ENCODE measurements at places on chromosomes 2 and 18. TPM values are rescaled to one million over a fixed set of nuclear protein-coding genes. Genes with fewer than 3 reads are reported as not detected.

The CYP1B1 gene
- 3.6 TPM for polyA plus RNA-seq

The TMEM163 gene
- polyA plus RNA-seq = 2.4 TPM

The CCDC150 gene
- polyA plus RNA-seq = 2.1 TPM

The CYTIP gene
- 3.5 TPM for polyA plus RNA-seq

The TEX261 gene
- 38.4 TPM for polyA plus RNA-seq

The SPATA3 gene
- polyA plus RNA-seq = not detected

The IHH gene
- polyA plus RNA-seq = 0.05 TPM

The FHL2 gene
- polyA plus RNA-seq = 37.4 TPM

The MAB21L4 gene
- 0.06 TPM for polyA plus RNA-seq

The NOSTRIN gene
- 9.2 TPM for polyA plus RNA-seq

The SALL3 gene
- polyA plus RNA-seq = not detected

The AFF3 gene
- 3.2 TPM for polyA plus RNA-seq

The SLC19A3 gene
- polyA plus RNA-seq = 0.76 TPM

The CAMKMT gene
- polyA plus RNA-seq = 4.2 TPM

The IL36RN gene
- polyA plus RNA-seq = not detected

The MOCOS gene
- 0.39 TPM for polyA plus RNA-seq

The FHOD3 gene
- 31.0 TPM for polyA plus RNA-seq

The RSAD2 gene
- polyA plus RNA-seq = 2.7 TPM

The COL4A3 gene
- not detected for polyA plus RNA-seq

The POU3F3 gene
- not detected for polyA plus RNA-seq

The AP1S3 gene
- 0.87 TPM for polyA plus RNA-seq

The CLASP1 gene
- 56.5 TPM for polyA plus RNA-seq

The FOXI3 gene
- polyA plus RNA-seq = not detected

The MARCHF4 gene
- 0.14 TPM for polyA plus RNA-seq

The SIGLEC15 gene
- polyA plus RNA-seq = 0.28 TPM

The ESPNL gene
- polyA plus RNA-seq = 2.0 TPM

The TPO gene
- polyA plus RNA-seq = 0.25 TPM

The TYMS gene
- polyA plus RNA-seq = 70.1 TPM

The TEX44 gene
- polyA plus RNA-seq = not detected

The C2orf49 gene
- polyA plus RNA-seq = 13.7 TPM

The MC4R gene
- 0.22 TPM for polyA plus RNA-seq

The VWA3B gene
- polyA plus RNA-seq = 0.43 TPM

The CD8A gene
- 0.16 TPM for polyA plus RNA-seq

The TMEM37 gene
- 3.3 TPM for polyA plus RNA-seq

The ASB18 gene
- 5.4 TPM for polyA plus RNA-seq

The SLC14A1 gene
- polyA plus RNA-seq = 0.75 TPM

The FOXD4L1 gene
- polyA plus RNA-seq = 3.4 TPM

The WNT10A gene
- not detected for polyA plus RNA-seq

The FSHR gene
- polyA plus RNA-seq = 0.28 TPM

The CHST9 gene
- polyA plus RNA-seq = 0.36 TPM

The CYP26B1 gene
- 16.1 TPM for polyA plus RNA-seq

The ASB3 gene
- polyA plus RNA-seq = 13.0 TPM

The RIT2 gene
- not detected for polyA plus RNA-seq

The BIN1 gene
- 725 TPM for polyA plus RNA-seq

The GPR45 gene
- not detected for polyA plus RNA-seq

The CYS1 gene
- 10.9 TPM for polyA plus RNA-seq

The CAPN10 gene
- polyA plus RNA-seq = 14.2 TPM

The GULP1 gene
- 27.9 TPM for polyA plus RNA-seq

The ACOXL gene
- 0.56 TPM for polyA plus RNA-seq
